ENCODE measurements at places on chromosomes 11 and 22.

DNA sequence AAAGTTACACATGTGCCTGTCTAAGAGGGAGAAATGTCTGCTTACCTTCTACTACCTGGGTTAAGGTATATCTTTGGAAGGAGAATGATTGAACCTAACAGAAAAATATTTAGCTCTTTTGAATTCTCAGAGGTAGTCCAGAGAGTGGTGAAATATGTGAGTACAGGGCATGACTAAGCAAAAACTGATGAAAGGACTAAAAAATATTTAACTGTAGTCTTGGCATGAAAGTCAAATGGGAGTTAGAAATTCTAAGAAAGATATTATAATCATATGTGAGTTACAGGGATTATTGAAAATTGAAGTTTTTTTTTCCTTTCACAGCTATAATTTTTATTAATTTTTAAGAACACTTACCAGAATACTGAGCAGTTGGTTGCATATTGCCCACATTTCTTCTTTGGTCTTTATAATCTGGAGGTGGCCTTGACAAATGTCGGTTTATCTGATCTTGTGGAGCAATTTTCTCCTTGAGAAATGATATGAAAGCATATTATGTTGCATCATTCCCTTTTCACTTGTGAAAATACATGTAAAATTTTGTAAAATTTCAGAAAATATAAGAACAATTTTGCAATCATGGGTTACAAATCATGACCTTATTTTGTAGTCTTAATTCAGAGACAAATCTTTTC is 61.4 kb upstream of the MTMR2 start:
- DNase-seq, result no peak

DNA sequence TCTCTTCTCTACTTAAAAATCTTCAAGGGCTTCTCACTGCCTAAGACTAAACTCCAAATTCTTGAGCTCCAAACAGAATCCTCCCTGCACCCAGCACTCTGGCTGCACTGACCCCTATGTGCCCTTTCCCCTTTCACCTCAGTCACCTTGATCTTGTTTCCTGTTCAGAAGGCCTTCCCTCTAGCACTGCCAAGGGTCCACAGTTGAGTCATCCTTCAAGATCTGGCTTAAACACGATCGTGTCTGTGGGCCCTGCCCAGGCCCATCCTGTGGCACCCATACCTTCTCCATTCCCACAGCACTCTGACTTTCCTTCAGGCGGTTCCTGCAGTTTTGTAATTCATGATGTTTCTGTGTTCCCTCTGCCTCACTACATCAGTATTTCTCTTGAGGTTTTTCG is 129.2 kb downstream of the ARL14EP start:
- no peak for DNase-seq

- DNase-seq, result no peak
These were observed 1.4 kb downstream of the PATZ1 start for GRCh38 chr22:31344578-31345330.

DNA sequence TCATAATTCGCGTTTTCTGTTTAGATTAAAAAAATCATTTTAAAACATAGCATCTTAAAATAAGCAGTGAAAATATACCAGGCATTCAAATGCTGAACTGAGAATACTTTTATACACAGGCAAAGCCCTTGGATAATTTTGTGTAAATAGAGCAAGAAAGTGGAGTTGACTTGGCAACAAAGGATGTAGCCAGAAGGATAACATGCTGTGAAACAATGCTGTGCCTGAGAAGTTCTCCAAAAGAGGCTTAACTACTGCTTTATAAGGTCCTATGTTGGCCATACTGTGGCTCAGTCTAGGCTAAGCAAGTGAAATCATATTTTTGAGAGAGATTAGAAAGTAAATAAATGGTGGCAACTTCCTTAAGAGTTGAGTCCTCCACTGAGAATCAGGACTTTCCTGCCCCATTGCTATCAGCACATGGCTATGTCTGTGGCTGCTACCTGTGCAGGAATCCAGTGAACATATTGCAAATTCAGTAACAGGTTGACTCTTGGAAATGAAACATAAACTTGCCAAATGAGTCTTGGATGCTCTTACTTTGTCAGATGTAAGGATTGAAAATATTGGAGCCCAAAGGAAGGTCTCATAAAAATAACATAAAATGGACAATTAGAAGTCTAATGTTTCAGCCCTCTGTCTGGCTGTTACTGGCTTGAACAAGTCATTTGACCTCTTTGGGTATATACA is 448.9 kb downstream of the LRRC4C start:
- DNase-seq, result no peak

- DNase-seq, result no peak
These were observed 69.5 kb upstream of the NUP50 start for GRCh38 chr22:45094081-45094720.

DNA sequence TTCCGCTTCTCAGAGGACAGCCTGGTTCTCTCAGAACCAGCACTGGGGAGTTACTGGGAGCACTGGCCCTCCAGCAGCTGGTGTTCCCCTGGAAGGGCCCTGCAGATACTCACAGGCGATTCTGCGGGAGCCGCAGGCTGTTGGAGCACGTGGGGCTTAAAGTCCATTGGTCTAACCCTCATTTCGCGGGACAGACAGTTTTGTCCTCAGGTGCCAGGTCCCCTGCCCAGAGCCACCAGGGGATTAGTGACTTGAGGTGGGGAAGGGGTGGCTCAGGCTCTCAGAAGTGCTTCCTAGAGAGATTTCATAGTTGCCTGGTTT is 53.9 kb downstream of the CACNA1I start:
- no peak for DNase-seq

- DNase-seq, result no peak
These were observed 8.7 kb downstream of the OR51B4 start for GRCh38 chr11:5293028-5293427.

GRCh38 chr11:110311783-110312579 is 15.6 kb upstream of the RDX start:
- no peak for DNase-seq

- no peak for DNase-seq
These were observed 3.7 kb downstream of the TSG101 start for GRCh38 chr11:18523084-18523483.

GRCh38 chr11:45233121-45233803 is 52.9 kb downstream of the SYT13 start:
- peak; percentile 92 for DNase-seq

DNA sequence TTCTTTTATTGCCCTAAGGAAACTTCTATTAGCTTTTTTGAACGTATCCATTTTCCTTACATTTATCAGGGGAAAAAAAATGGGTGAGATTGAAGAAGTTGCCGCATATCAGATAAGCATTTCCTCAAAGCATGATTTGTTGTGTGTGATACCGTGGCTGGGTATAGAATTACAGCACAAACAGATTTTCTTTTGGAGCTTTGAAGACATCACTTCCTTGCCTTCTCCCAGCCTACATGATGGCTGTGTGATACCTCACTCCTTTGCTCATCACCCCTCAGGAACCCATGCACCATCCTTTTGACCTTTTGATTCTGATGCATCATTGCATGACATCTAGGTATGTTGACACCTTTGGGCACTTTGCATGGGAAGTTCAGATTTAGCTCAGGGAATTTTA is 1155.3 kb downstream of the BRD1 start:
- no peak for DNase-seq

GRCh38 chr11:34001557-34002064 is 49.9 kb upstream of the CAPRIN1 start:
- DNase-seq, result no peak

- no peak for DNase-seq
These were observed 48.5 kb downstream of the PPP6R3 start for GRCh38 chr11:68509066-68509465.

DNA sequence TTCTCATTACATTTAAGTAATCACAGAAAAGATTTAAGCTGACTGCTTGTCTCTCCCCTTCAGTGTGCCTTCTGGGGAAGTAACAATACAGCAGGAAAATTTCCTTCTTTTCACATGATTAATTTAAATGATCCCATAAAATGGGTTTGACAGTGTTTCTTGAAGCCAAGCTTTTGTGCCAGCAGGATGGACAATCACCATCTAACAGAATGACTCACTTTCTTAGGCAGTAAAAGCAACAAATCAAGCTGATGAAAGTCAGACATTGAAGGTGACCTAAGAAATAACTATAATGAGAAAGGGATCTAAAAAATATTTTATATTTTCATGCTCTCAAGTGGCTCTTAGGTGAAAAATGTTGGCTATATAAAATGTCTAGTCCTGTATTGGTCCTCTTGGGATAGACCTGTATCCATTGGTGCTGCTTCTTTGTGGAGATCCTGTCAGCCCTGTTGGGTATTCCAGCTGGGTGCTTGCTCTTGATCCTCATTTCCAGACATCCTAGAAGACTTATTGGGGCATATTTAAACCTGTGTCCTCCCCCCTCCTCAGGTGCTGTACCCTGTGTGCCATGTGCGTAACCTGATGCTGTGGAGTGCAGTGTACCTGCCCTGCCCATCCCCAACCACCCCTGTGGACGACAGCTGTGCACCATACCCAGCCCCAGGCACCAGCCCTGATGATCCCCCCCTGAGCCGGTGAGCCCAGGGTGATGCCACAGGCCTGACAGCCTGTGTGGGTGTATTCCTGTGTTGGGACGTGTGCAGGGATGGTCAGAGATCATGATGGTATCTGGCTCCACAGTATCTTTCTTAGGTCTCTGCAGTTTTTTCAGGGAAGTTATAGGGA is 62.7 kb upstream of the HORMAD2 start:
- DNase-seq, result no peak

DNA sequence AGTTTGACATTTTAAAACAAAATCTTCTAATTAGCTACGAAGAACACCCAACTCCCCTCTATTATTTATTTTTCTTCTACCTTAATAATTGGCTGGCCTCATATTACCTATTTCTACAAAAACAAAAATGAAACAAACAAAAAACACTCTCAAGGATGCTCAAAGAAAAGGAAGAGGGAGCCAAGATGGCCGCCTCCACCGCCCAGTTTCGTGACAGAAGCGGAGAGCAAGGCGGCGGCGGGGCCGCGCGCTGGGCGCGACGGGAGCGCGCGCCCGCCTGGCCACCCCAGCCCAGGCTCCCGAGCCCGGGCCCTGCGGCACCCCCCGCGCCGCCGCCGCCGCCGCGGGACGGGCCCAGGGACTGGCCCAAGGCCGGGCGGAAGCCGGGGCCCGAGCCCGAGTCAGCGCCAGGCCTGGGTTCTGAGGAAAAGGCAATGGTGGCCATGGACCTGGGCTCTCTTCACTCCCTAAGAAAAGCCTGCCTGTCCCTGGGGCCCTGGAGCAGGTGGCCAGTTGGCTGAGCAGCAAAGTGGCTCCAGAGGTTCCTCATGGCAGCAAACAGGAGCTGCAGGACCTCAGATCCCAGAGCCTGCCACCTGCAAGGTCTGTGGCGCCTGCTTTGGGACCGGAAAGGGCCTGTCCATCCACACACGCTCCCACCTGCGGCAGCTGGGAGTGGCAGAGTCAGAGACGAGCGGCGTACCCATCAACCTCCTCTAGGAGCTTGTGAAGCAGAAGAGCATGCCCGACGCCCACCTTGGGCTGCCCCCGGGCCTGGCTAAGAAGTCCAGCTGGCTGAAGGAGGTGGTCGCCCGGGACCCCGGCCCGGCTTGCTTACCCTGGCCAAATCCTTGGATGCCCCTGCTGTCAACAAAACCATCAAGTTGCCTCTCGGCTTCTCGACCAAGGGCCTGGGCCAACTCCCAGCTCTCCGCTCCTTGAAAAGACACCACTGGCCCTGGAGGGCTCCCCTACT is 543.2 kb upstream of the CCDC179 start:
- DNase-seq, result no peak

- no peak for DNase-seq
These were observed 7.1 kb downstream of the PRPF19 start for GRCh38 chr11:60899046-60899936.

- no peak for DNase-seq
These were observed 3.4 kb downstream of the LGR4 start for GRCh38 chr11:27468995-27469695.

DNA sequence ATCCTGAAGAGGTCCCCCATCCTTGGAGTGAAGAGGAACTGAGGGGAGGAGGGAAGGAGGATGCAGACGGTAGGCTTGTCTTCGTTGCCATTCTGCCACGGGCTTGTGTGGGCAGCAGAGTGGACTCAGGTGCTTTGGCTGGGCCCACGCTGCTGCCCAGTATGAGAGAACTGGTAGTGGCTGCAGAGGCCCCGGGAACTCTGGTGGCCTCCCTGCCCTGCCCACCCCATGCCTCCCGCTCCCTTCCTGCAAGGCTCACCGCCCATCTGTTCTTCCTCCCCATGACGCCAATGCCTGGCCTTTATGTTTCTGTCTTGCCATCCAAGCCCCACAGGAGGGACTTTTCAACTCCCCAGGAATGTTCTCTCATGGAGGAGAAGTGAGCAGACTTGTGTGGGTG is 157.4 kb downstream of the DSCAML1 start:
- no peak for DNase-seq

DNA sequence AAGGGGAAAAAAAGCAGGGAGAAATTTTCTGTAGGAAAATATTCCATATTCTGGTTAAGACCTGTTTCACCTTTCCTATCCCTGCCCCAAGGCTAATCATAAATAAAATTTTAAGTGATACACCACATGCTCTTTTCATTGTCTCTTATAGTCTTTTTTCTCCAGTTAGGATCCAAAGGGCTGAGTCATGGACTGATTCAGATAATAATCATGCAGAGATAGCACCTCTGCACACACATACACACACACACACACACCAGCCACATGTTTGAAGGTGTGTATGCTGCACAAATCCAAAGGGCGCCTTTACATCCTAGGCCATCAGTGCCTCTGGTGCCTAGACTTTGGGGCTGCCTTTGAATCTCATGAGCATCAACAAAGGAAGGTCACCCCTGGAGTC is 35.5 kb upstream of the CWF19L2 start:
- DNase-seq, result no peak

DNA sequence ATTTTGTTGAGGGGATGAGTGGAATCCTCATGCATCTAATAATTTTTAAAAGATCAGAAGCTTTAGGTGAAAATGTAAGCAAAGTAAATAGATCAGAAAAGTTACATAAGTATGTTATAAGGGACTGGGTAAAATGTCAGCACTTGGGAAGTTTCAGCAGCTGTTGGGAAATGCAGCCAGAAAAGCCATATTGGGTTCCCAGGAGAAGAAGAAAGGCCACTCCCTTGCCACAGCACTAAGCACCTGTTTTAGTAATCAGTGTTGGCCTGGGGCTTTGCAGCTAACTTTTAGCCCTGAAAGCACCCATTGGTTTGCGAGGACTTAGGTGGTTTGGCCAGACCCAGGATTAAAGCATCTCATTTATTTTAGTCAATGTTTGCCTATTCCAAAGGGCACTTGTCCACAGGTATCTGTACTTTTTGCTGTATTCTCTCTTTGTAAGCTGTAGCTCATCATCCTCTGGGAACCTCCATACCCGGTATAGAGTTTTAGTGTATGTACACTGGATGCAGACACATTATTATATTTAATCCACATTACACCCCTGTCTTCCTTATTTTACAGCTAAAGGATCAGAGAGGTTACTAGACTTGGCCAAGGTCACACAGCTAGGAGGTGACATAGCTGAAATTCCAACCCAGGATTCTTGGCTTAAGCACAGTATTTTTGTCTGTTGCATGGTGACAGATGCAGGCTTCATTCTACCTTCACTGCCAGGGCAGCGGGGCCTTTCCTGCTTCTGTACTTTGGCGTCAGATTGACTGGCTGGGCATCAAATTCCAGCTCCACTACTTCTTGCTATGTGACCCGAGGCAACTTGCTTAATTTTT is 127.7 kb upstream of the SESN3 start:
- no peak for DNase-seq

GRCh38 chr11:62804310-62805075 is 747 bp downstream of the NXF1 start:
- no peak for DNase-seq

GRCh38 chr22:21726650-21727049 is 8.9 kb downstream of the YPEL1 start:
- no peak for DNase-seq
